Stimulated activated CD4-positive, alpha-beta T cell treated with anti-CD3 and anti-CD28 coated beads, TNF-alpha, amount 100 ng/mL, for 24 hours (primary cell): ENCODE measurements at places on chromosomes 12 and 14.

GRCh38 chr14:80323038-80323665 is 111.8 kb upstream of the DIO2 start:
- DNase-seq, result no peak

DNA sequence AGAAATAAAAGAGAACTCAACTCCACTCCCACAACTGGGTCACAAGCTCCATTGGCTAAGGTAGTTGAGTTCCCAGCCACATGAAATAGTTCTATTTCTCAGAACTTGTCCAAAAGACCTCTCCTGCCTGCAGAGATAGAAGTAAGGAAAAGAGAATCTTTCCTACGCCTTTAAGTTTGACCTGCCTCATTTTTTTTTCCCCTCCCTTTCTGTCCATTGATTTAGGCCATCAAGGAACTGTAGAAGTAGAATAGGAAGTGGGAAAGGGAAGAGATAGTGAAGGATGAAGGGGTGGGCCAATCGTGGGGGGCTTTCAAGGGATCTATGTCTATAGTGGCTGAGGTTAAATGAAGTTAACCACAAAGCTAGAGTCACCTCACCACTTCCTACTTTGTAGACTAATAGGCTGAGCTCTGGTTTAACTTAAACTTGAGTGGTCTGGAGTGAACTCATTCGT is 13.9 kb upstream of the NUDT4 start:
- no peak for DNase-seq

DNA sequence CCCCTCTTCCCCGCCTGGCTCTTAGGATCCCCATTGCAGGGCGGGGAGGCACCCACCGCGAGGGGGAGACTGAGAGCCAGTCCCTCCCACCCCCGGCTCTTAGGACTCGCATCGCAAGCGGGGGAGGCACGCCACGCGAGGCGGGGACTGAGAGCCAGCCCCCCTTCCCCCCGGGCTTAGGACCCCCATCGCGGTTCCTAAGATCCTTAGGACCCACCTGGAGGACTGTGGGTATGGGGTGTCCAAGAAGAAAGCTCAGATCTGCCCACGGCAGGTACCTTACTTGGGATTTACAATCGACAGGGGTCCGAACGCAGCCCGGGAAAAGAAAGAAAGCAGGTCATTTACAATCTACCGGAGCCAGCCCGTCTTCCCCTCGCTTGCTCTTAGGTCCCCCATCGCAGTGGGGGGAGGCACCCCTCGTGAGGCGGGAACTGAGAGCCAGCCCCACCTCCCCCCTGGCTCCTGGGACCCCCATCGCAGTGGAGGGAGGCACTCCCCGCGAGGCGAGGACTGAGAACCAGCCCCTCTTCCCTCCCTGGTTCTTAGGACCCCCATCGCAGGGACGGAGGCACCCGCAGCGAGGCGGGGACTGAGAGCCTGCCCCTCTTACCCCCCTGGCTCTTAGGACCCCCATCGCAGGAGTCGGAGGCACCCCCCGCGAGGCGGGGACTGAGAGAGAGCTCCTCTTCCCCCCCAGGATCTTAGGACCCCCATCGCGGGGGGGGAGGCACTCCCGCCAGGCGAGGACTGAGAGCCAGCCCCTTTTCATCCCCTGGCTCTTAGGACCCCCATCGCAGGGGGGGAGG is 43.7 kb downstream of the DDX11 start:
- peak; percentile 55 for DNase-seq

- DNase-seq, result peak; percentile 33
Observed at GRCh38 chr12:110280392-110280778, 662 bp upstream of the ATP2A2 start.

GRCh38 chr12:108729612-108730364 is 1.5 kb downstream of the CORO1C start:
- no peak for DNase-seq

DNA sequence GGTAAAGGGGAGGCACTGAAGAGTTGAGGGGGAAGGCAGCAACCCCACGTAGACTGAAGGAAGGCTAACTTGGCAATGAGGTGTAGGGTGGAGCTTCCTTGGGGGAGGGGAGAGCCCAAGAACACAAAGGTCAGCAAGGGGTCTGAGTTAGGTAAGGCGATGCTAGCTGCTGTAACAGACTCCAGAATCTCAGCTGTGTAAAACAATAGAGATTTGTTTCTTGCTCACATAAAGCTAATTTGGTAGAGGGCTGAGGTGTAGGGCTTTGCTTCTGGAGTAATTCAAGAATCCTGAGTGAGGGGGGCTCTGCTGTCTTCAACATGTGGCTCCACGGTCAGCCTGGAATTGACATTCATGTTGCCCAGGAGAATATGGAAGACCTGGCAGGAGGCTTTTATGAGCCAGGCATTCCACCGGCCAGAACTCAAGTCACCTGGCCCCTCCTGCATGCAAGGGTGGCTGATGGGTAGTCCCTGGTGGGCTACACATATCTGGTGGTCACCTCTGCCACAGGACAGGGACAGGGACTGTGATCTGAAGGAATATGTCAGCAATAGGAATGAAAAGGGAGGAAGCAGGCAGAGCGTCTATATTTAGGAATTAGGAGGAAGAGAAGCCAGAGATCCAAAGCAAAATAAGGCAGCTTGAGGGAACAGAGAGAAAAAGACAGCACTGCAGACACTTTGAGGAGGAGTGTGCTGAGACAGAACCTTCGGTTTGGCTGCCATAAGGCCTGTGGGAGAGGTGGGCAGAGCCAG is 153.7 kb downstream of the ZFP36L1 start:
- DNase-seq, result no peak

DNA sequence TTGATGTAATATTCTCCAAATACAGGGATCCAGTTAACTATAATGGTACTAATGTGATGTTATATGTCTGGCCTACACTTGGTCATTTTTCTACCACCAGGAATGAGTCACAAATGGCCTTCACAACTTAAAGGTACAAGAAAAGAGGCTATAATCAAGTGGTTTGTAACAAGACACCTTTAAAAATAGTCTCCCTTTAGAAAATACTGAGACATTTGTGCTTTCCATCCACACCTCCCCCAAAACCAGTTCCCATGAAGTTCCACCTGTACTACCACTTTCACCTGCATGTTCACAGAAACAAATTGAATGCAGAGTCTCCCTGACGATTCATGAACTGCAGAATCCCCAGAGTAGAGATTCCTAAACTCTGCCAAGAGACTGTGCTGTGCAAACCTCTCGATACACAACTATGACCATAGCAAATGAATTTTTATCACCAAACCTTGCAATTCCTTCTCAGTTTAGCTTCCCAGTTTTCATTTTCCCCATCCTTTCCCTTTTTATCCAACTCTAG is 6.0 kb downstream of the BTG1 start:
- DNase-seq, result no peak

GRCh38 chr12:3313066-3313465 is 177.9 kb upstream of the PRMT8 start:
- DNase-seq, result no peak

DNA sequence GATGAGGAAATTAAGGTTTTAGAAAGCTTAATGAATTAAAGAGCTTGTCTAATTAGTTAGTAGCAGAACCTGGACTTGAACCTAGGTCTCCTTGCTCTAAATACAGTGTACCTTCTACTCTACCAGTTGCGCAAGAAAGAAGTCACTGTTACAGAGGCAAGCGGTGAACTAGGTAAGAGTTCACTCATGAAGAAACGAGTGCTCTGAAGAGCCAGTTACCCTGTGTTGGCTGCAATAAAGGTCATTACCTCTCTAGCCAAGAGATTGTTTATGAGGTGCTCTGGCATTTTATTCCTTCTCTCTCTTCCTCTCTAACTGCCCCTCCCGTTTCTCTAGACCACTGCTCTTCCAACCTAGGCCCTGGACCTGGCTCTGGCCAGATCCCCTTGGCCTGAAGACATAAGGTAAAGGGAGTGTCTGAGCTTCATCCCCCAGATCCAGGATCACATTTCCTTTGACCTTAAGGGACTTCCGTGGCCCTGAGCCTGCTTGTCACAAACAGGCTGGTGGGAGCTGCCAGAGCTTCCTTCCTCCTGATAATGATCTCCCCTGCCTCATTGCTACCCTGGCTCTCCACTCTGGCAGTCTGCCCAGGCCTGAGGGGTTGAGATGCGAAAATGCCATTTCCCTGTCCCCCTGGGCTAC is 1.9 kb downstream of the RNASE7 start:
- no peak for DNase-seq

DNA sequence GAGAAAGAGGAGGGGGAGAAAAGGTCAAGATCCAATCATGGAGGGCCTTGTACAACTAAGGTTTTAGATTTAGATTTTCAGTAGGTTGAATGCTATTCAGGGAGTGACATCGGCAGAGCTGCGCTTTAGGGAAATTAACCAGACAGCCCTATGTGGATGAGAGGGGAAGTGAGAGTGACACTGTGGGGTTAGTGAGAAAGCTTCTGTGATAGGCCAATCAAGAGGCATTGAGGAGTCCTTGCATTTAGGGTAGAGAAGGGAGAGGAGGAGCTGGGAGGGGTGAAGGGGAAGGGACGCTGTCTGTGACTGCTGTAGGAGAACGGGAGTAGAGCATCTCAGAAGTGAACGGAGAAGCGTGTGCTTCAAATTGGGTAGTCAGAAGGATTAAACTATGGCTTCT is 3.4 kb downstream of the HSD17B6 start:
- DNase-seq, result no peak

DNA sequence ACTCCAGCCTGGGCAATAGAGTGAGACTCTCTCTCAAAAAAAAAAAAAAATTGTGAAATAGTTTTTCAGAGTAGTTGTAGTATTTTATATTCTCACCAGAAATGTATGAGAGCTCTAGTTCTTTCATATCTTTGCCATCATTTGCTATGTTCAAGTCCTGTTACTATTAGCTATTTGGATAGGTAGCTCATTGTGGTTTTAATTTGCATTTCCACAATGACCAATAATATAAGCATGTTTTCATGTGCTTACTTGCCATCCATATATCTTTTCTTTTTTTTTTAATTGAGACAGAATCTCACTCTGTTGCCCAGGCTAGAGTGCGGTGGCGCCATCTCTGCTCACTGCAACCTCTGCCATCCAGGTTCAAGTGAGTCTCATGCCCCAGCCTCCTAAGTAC is 8.4 kb upstream of the RIPK3 start:
- no peak for DNase-seq

DNA sequence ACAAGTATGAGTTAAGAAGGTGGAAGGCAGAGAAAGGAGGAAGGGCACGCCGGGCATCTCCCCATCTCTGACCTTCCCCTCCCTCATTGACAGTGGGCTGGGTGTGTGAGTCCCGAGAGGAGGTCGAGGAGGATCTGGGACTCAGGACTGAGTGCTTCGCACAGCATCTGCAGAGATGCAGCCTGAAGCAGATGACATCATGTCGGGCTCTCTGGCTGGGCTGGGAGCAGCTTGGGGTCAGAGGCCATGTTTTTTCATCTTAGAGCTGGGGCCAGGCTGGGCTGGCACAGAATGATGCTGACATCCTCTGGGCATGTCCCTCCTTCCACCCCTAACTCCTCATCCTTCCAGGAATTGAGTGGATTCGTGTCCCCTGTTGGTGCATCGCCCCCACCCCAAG is 43.5 kb downstream of the CMKLR1 start:
- DNase-seq, result no peak

DNA sequence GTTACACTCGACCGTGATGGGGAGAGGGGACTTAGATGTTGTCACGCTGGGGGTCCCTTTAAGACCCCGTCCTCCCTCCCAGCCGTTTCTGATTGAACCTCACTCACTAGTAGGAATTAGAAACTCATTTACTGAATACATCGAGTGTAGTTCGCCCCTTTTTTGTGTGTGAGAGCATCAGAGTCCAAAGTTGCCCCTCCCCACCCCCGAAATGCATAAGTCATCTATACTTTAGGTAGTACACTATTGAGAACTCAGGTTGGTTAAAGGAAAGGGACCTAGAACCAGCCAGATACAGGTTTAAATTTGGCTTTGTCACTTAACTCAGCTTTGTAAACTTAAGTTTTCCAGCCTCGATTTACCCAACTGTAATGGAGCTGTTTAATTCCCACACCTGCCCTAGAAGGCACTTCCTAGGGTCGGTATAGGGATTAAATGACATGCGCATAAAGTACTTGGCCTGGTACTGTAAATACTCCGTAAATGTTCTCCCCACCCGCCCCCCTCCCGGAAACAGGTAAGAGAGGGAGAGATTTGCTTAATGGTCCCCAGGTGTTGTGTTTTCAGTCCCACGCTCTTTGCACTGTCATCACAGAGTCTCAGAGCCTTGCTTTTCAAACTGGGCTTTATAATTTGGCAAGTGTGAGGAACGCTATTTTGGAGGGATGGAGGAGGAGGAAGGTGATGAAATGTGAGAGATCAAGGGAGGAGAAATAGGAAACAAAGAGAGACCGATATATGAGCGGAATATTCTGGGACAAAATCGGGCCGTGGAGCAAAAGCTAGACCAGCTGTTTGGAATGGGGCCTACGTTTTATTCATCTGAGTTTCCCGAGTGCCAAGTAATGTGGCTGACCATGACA is 897 bp downstream of the SUDS3 start:
- DNase-seq, result no peak

DNA sequence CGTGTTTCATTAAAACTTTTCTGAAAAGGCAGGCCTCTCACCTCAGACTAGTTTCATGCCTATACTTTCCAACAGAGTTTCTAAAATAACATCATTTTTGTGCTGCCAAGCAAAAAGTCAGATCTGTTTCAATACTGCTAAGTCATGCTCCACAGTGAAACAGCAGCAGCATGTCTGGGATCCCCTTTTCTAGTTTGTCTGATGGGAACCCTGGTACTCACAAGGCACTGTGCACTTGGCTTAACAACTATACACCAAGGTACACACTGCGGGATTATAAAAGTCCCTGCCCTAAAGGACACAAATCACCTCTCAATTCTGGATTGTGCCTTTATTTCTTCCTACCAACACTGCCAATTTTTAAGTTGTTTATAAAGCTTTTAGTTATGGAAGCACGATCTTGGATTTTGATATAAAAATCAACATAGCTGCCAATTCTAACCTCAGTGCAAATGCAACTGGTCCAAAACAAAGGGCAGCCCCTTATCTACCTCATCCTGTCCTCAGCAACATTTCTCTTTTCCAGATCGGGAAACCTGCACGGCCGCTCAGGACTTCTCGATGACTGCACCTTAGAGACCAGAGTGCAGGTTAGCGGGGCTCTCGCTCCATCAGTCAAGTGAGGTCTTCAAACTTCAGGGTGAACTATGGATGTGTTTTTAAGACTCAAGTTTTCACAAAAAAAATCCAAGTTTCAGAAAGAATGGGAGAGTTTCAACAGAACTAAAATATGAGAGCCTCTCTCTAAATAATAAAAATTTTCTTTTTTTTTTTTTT is 1.7 kb upstream of the EIF5 start:
- DNase-seq, result no peak

- DNase-seq, result no peak
Observed at GRCh38 chr14:78834766-78835451, 664.7 kb downstream of the NRXN3 start.
